ENCODE measurements at places on chromosomes 11 and 22.

- DNase-seq = no peak
These were observed 14.0 kb downstream of the RAC2 start for GRCh38 chr22:37229805-37230672.

GRCh38 chr11:86668929-86669328, 3.5 kb downstream of the ME3 start:
- no peak for DNase-seq

- peak; percentile 62 for DNase-seq
These were observed 85.9 kb downstream of the SBF2 start for GRCh38 chr11:10208131-10208575.

DNA sequence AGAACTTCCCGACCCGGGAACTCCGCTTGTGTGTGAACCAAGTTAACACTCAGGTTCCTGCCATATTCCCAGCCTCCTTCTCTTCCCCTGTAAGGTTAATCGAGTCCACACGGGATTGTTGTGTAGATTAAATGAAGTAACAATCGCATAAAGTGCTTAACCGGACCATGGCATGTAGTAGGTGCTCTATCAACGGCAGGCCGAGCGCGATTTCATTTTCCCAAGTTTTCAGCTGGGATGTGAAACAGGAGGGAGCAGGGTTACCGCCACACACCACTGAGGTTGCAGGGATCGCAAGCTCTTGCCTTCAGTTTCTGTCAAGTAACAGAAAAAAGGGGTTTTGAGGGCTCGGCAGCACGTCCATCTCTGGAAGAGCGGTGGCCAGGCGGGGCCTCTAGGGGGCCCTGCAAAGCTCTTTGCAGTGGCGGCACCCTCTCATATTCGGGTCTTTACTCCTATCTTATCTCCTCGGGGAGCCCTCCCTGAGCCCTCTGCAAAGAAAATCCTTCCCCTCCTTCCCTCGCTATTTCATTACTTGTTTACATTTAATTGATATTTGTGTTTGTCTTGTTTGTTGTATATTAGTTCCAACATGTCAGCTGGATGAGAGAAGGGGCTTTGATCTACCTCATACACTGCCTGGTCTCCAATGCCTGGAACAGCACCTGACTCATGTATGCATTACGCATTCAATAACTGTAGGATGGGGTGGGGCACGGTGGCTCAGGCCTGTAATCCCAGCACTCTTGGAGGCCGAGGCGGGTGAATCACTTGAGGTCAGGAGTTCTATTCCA, 816 bp upstream of the PLEKHA7 start:
- DNase-seq = peak; percentile 53

DNA sequence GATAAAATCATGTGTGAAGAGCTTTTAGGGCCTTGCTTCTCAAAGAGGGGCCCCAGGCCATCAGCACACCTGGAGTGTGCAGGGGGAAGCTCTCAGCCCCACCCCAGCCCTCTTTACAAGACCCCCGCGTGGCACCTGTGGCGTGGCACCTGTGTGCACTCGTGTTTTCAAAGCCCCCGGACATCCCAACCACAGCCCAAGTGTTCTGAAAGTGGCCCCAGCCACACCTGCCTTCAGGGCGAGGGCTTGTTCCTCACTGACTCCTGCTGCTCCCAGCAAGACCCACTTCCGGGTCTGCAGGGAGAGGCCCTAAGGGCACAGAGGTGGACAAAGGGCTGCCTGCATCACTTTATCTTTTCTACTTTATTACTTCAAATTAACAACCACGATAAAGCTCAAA, 17.5 kb upstream of the TMEM184B start:
- DNase-seq = no peak

GRCh38 chr11:68412593-68413475, 47.7 kb upstream of the PPP6R3 start:
- DNase-seq = no peak

DNA sequence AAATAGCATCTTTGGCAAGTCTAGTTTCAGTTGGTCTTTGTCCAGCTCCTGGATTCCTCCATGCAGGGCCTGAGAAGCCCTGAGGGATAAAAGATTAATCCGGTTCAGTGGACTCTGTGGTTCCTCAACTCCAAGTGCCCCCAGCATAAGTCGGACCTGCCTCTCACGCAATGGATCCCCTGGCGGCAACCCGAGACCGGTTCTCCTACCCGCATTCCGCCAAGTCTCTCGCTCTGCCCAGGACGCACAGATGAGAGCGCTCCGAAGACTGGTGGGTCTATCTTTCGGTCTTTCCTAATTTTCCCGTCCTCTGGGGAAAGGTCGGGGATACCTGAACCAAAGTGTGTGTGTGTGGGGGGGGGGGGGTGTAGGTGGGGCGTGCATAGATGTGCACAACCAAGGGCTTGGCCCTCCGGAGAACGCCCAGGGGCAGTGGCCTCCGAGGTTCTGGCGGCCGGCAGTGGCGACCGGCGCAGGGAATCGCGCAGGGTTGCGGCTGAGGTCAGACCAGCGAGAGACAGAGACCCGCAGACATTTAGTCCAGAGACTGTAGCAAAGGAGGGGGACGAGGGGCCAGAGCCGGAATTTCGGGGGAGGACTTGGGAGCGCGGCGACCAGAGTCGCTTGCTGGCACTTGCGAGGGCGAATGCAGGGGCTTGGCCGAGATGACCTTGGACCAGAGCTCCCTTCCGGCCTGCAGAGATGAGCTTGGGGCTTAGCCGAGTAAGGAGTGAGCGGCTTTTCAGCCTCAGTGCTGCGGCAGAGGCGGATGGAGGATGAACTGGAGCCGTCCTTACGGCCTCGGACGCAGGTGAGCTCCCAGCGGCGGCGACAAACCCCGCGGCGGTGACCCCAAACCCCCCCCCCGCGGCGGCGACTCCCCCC, 712 bp upstream of the SLC2A11 start:
- DNase-seq = peak; percentile 52

DNA sequence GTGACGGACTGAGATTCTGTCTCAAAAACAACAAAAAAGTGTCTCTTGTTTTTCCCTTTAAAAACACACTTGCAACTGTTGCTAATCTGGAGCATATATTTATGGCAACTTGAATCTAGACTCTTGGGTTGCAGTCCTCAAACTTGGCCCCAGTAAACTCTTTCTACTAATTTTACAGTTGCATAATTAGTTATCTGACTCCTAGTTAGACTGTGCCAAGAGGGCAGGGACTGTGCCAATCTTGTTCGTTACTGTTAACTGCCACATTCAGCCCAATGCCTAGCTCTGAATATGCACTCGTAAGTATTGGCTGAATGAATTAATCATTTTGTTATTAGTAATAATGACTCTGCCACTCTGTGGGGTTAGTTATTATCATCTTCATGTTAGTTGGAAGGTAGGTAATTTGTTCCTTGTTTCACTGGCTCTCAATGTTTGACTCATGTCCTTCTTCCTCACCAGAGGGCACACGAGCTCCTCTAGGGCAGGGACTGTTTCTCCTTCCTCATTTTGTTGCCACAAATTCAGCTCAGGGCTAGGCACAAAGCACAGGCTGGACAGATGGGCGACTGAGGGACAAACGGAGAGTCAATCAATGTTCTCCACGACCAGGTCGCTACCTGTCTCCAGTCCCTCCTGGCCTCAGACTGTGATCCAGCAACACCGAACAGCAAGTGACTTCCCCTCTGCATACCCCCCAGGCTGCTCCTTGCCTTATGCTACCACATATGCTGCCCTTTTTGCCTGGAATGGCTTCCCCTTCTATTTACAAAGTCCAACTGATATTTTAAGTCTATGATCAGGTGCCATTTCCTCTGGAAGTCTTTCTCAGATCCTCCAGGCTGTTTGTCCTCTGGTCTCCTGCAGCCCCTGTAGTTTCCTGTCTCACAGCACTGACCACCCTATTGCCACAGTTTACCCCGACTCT, 9.0 kb downstream of the CLPB start:
- no peak for DNase-seq

- DNase-seq = no peak
These were observed 6.5 kb downstream of the TENM4 start for GRCh38 chr11:79434283-79434682.

GRCh38 chr11:75338516-75339208, 12.8 kb downstream of the ARRB1 start:
- DNase-seq = no peak

GRCh38 chr11:13831696-13832095, 130.8 kb upstream of the SPON1 start:
- peak; percentile 93 for DNase-seq

DNA sequence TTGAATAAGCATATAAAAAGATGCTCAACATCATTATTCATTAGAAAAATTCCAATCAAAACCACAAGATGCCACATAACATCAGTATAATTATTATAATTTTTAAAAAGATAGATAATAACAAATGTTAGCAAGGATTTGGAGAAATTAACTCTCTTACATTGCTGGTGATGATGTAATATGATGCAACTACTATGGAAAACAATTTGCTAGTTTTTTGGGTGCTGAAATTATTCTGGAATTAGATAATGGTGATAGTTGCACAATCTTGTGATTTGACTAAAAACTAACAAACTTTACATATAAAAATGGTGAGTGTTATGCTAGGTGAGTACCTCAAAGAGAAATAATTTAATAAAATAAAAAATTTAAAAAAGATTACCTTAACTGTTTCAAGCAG, 412.2 kb downstream of the LRRC4C start:
- DNase-seq = no peak

- DNase-seq = no peak
These were observed 4800.6 kb upstream of the OR11H1 start for GRCh38 chr22:10727393-10727792.

DNA sequence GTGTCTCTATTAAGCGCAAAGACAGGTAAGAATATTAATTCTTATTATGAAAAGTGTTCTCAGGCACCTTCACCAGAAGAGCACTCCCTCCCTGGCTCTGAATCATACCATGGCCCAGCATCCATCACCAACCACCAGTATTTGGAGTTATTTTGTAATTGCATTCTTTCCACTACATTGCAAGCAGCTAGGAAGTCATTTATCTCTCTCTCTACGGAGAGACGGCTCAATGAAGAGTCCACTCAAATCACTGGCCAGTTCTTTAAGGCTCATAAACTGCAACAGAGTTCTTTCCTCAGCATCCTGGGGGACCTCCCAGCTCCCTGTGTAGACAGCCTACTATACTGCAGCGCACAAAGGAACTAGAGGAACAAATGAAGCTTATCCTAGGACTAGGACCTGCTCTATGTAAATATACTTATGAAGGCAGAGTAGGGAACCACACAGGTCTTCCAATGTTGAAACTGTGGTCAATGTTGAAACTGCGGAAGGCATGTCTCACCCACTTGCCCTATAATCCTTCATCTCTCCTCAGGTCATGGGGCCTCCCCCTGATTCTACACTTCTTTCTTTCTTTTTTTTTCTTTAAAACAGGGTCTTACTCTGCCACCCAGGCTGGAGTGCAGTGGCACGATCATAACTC, 63.4 kb downstream of the AAMDC start:
- no peak for DNase-seq

GRCh38 chr11:128235958-128236357, 351.4 kb downstream of the ETS1 start:
- DNase-seq = peak; percentile 72

GRCh38 chr11:115578275-115578674, 74.1 kb upstream of the CADM1 start:
- DNase-seq = no peak

DNA sequence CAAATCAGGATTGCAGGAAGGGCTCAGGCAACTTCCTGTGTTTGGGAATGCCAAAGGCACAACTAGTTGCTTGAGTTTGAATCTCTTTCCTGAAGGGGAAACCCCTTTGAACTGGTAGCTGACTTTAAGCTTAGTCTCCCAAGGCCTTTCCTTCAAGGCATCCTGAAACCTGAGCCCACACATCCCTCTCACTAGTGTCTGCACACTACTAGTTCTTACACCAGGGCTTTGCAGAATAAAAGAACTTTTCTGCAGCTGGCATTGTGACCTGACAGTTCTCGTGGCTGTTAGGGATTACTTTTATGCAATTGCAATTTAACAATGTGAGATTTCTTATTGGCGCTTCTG, 95.4 kb downstream of the EXT2 start:
- DNase-seq = no peak

DNA sequence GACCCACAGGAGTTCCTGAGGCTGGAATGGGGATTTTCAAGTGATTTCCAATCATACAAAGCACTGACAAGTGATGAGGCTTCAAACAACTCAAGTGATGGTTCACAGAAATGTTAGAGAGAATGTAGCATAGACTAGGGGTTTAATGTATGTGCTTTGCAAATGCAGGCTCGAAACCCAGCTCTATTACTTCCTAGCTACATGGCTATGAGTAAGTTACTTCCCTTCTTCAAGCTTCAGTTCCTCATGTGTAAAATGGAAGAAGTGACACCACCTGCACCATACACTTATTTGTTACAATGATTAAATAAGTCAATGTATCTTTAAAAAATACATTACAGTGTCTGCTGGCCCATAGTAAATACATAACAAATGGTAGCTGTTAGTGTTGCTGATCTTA, 139.8 kb downstream of the CCDC81 start:
- DNase-seq = no peak

GRCh38 chr22:21984793-21985192, 2.2 kb upstream of the TOP3B start:
- no peak for DNase-seq

GRCh38 chr11:44892843-44893242, 57.8 kb downstream of the TP53I11 start:
- DNase-seq = no peak

DNA sequence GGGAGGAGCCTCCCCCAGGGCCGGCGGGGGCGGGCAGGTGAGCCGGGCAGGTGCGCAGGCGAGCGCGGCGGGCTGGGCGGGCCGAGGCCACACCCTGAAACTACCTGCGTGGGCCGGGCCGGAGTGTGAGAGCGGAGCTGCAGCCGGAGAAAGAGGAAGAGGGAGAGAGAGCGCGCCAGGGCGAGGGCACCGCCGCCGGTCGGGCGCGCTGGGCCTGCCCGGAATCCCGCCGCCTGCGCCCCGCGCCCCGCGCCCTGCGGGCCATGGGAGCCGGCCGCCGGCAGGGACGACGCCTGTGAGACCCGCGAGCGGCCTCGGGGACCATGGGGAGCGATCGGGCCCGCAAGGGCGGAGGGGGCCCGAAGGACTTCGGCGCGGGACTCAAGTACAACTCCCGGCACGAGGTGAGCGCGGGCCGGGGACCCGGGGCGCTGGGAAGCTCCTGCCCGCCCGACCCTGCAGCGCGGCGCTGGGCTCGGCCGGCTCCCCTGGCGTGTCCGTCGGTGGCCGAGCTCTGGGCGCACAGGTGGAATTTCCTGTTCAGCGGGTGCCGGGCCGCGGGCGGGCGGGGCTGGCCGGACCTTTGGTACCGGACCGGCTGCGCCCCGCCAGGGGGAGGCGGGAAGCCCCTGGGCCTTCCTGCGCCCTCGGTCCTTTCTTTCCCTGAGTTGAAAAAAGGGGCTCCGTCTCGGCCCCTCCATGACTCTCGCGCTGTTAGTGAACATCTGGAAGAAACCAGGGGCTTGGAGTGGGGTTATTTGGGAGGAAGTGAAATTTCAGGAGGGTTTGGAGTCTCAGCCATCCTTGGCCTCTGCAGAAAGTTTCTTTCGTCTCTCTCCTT, at the start of gene ST14:
TSS of gene ST14 (plus strand) at position 126 of the 841 bp plus-strand sequence. CDS start at position 324, 198 bp downstream.
- DNase-seq = peak; percentile 83

DNA sequence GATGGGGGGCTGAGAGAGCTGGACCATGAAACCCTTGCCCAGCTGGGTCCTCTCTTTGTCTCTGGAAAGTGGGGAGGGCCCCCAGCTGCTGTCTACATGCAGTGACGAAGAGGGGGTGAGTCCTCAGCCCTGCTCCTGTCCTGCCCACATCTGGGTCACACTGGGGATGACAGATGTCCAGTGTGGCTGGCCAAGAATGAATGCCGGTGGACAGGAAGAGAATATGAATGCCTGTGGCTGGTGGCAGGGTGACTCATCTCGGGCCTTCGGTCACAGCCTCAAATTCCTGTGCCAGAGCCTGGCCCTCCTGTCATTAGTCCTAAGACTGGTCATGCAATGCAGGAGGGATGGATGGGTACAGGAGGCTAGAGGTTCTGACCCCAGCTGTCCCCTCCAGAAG, 2.2 kb upstream of the PNPLA3 start:
- DNase-seq = no peak
